ENCODE measurements at places on chromosomes 12 and 14.

DNA sequence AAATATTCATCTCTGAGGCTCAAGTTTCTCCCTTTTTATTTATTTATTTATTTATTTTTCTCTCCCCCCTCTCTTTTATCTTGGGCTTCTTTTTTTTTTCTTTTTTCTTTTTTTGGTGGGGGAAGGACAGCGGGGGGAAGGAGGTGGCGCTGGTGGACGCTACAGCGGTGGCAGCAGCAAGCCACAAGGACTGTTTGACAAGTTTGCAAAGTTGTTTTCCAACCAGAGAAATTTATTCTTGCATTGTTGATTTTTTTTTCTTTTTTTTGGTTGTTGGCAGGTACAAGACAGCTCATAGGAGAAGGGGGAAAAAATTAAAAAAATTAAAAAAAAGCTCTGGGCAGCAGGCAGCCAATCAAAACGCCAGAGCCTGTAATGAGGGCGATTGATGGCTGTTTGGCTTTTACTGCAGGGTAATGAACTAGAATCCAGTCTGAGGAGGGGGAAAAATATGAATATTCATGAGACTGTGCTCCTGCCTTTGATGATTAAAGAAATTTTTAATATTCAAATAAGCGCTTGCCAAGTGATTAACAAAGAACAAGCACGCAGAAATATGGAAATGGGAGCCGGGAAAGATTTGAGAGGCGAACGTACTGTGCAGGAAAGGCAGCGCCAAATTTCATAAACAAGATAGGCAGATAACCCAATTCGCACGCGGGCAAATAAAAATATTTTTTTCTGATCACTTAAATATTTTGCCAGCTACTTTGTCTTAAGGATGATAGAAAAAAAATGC lies 36.2 kb downstream of the BCL11B start:
- DNase-seq: no peak

DNA sequence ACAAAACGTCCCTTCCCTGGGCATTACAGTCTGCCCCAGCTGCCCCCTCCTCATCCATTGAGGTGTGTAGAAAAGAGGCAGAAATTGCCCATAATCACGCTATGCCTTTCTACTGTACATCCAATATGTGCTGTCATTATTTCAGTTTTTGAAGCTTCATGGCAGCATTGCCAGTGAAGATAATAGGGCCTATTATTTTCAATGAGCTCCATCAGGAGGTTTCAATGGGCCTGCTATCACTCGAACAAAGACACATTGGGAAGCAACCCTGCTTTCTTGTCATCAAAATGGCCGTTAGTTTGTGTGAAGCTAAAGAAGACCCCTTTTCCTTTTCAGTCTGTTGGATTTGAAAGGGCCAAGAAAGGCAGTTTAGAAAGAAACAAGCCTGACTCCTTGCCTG lies 653.8 kb downstream of the NOVA1 start:
- DNase-seq: no peak

- no peak for DNase-seq
Observed at GRCh38 chr12:125136702-125137101, 71.5 kb downstream of the AACS start.

- no peak for DNase-seq
Observed at GRCh38 chr14:94011795-94012194, 14.3 kb upstream of the OTUB2 start.

GRCh38 chr12:26245175-26245942 lies 50.0 kb downstream of the SSPN start:
- no peak for DNase-seq

GRCh38 chr12:75819512-75819911 lies 212.1 kb downstream of the PHLDA1 start:
- DNase-seq: no peak

DNA sequence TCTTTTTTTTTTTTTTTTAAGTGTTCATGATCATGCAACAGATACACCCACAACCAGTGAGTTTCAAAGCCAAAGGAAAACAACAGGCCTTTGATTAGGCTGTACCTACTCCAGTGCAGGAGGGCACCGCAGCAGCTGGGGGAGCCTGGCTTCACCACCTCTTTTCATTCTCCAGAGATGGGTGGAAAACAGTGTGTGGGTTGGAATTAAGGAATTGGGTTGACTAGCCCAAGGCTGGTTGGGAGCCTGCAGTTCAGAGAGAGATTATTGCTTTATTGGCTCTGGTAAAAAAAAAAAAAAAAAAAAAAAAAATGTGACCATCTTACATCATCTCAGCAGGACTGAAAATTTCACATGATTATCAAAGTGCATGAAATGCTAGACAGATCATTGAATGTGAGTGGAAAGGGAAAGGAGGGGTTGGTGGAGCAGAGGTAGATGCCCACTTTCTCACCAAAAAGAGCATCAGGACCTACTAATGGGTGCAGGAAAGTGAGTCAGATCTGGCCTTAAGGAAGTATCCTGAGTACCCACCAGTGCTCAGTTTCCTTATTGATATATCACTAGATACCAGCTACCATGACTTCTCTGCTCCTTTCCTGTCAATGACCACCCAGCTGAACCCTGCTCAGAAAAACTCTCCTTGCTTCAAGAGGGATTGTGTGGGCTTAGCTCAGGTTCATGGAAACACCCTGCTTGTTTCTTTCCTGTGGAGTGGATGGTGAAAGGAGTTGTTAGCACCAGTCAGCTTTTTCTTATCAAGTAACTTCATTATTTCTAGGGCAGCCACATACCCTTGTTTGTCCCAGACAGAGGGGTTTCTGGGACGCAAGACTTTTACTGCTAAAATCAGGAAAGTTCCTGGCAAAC lies 54.8 kb upstream of the DYRK2 start:
- DNase-seq: no peak

- no peak for DNase-seq
Observed at GRCh38 chr14:77246784-77247183, 24.2 kb downstream of the NGB start.

GRCh38 chr12:55280991-55281390 lies 15.4 kb downstream of the OR6C6 start:
- no peak for DNase-seq

DNA sequence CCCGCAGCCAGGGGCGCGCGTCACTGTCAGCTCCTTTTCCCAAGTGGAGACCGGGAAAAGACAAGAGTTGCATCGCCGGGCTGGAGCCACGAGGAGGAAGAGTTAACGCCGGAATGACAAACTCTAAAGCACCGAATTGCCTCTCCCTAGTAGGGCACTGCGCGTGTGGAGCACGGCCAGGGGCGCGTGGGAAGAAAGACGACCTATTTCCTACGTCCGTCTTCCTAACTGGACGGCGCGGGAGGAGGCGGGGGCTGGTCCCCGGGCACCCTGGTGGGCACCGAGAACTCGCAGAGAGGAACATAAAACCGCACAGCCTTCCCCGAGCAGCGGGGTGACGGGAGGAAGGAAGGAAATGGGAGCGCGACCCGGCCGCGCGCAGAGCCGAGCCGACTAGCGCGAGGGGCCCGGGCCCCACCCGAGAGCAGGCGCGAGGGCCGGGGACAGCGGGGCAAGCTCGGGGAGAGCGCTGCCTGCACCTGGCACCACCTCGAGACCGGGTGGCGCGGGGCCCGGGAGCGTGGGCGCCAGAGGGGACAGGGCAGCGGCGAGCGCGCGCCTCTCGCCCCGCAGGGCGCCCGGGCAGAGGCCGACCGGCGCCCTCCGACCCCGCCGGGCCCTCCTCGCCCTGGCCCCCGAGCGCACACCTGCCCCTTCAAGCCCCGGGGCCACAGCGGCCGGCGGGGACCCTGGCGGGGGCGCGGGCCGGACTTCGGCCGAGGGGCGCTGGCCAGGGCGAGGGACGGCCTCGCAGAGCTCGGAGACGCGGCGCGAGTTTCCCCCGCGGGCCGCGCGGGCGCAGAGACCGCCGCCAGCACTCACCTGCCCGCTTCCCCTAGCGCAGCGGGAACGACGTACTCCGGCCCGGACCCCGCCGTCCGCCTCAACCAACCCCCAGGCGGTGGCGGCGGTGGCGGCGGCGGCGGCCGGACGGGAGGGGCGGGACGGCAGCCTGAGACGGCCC lies at the start of gene SETD3:
TSS of gene SETD3 (minus strand) at position 954 of the 964 bp plus-strand sequence. CDS start 15,054 bp downstream, outside the sequence.
- DNase-seq: peak; percentile 26

- DNase-seq: no peak
Observed at GRCh38 chr14:103472939-103473338, 49.7 kb downstream of the CKB start.

GRCh38 chr14:41297576-41298327 lies 308.9 kb upstream of the LRFN5 start:
- no peak for DNase-seq

DNA sequence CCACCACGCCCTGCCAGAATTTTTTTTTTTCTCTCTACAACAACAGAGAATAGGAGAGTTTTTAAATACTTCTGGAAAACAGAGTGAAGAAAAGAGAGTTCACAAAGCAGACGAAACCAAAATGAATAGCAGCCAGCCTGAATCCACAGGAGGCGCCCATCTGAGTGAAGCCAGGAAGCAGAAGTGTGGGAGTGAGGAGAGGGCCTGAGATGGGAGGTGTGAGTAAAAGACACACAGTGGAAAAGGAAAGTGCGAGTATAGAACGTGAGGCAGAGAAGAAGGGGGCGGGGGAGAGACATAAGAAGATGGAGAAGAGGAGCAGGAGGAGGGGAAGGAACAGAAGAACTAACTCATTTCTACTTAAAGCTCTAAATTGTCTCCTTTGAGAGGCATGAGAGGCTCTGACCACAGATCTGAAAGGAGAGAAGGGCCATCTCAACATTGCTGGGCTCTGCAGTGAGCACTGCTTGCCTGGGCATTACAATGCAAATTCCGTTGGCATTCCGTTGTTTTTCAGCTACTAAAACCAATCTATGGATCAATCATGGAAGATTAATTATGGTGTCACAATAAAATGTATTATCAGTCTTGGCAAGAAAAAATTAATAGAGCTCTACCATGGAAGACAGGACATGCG lies 140.1 kb upstream of the CPSF6 start:
- DNase-seq: no peak

- no peak for DNase-seq
Observed at GRCh38 chr14:75003250-75004027, 718 bp downstream of the EIF2B2 start.

DNA sequence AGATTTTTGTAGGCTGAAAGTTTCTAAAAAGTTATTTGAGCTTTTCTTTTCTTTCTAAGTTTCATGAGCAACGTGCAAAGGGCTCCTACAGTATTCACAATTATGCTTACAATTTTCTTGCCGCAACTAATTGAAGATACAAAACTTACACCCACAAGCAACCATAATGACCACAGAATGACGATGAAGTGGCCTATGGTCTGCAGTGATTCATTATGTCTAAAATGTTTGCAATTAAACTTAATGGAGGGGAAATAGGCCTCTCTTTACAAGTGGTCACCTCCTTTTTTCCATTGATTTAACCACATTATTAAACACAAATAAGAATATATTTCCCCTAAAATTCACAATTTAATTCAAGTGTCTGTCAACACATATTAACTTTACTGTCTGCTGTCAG lies 732.6 kb upstream of the FLRT2 start:
- DNase-seq: no peak

- DNase-seq: no peak
Observed at GRCh38 chr12:6295094-6295811, 15.2 kb upstream of the PLEKHG6 start.

- no peak for DNase-seq
Observed at GRCh38 chr14:99773521-99774497, 19.4 kb upstream of the EML1 start.

GRCh38 chr12:56119361-56119796 lies 1.3 kb downstream of the ZC3H10 start:
- DNase-seq: peak; percentile 52

- no peak for DNase-seq
Observed at GRCh38 chr14:73817020-73817655, 34.5 kb upstream of the PTGR2 start.

DNA sequence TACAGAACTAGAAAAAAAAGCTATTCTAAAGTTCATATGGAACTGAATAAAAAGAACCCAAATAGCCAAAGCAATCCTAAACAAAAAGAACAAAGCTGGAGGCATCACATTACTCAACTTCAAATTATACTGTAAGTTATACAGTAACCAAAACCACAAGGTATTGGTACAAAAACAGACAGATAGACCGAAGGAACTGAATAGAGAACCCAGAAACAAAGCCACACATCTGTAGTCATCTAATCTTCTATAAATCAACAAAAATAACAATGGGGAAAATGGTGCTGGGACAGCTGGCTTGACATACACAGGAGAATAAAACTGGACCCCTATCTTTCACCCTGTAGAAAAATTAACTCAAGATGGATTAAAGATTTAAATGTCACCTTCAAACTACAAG lies 38.1 kb upstream of the CMKLR1 start:
- no peak for DNase-seq

DNA sequence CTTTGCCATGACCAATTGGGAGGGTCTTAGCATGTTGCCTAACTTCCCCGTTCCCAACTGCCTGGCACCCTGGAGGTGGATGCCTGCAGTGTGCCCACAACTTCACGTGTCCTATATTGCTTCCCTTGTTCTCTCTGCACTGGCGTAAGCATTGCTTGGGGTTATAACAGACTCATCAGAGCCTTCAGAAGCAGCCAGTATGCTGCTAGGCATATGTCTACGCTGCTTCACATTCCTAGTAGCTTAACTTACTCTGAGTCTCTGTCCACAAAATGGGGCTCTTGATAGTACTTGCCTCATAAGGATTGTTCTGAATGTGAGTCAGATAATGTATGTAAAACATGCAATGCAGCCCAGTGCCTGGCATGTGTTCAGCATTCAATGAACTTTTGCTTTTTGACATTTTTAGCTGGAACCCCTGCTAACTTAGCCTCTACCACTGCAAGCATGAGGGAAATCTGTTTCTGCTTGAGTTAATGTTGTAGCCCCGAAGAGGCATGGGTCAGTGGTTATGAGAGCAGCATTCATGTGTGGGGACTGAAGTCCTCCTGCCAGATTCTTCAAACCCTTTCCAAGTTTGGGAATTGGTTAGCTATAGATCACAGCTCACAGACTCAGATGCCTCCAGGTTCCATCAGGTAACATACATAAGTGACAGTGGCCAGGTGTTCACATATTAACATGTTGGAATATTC lies 2.8 kb downstream of the SLC5A8 start:
- no peak for DNase-seq

- no peak for DNase-seq
Observed at GRCh38 chr14:92900660-92901059, 22.3 kb upstream of the CHGA start.

DNA sequence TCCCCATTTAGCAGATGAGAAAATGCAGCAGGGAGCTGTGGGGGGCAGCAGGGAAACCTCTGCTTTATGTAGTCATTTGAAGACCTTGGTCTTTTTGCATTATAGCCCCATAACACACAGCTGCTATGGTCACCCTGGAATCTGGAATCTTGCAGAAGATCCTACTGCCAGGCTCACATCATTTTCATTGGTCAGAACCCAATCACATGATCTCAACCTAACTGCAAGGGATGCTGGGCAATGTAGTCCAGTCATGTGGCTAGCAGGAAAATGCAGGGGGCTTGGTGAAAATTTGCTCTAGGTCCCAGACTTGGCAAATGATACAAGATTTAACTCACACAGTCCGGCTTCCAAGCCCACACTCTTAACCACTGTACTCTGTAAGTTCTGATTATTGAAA lies 1028.7 kb downstream of the AACS start:
- DNase-seq: no peak

GRCh38 chr12:111673503-111673902 lies 12.3 kb downstream of the BRAP start:
- no peak for DNase-seq

- no peak for DNase-seq
Observed at GRCh38 chr12:86196465-86196864, 59.7 kb downstream of the MGAT4C start.
